ENCODE measurements at places on chromosomes 7 and 10. TPM values are rescaled to one million over a fixed set of nuclear protein-coding genes. Genes with fewer than 3 reads are reported as not detected.

TLX1 gene
- total RNA-seq = not detected

NUDT13 gene
- total RNA-seq = 1.8 TPM

PNLIP gene
- total RNA-seq = not detected

CFTR gene
- not detected for total RNA-seq

LRRC27 gene
- 12.1 TPM for total RNA-seq
